ENCODE measurements at places on chromosomes 11 and 22.

DNA sequence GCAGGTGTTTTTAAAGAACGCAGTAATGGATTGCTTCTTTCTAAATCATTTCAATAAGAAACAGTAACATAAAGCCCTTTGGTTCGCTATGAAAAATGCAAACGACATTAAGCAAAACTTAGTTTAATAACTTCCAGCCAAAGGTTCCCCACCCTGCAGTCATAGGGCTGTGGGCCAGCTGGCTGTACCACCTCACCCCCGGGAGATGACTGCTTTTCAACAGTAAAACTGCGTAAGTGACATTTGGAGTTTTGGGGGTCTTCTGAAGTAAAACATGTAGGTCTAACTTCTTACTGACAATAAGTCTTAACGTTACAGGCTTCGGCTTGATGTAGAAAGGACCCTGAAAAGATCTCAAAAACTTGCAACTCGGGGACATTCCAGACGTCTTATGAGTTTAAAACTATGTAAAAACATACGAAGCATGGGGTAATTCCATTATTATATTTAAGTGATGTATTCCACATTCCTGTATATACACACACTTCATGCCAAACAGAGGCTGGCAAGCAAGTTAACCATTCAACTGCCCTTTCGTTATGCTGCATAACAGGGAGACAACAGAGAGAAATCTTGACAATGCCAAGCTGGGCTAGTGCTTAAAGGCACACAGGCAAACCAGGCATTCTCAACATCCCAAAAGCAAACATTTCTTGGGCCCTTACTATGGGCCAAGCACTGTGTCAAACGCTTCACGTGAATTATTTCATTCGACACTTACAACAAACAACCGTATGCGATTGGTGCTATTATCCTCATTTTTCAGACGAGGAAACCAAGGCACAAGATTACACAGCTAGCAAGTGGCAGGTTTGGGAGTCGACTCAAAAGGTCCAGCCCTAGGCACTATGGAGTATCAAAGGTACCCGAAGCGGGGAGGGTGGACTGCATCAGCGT, 1.2 kb downstream of the MRTFA start:
- DNase-seq = no peak

- DNase-seq = no peak
Observed at GRCh38 chr22:28935140-28935539, 51.8 kb downstream of the ZNRF3 start.

DNA sequence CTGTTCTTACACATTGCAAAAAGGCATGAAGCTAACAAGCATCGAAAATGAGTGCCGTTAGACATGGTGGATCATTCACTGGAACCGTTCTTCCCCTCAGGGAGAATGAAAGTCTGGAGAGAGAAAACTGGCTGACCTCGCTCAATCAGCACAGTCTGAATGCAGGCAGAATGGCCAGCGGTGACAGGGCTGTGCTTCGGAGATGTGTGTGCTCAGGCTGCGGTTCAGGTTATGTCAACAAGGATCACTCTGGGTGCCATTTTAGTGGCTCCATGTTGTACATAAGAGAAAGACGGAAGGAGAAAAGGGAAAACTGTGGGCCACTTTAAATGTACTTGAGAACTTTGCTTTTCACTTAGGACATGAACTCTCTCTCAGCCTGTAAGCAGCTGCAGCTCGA, 749.8 kb upstream of the ARHGAP42 start:
- DNase-seq = no peak

DNA sequence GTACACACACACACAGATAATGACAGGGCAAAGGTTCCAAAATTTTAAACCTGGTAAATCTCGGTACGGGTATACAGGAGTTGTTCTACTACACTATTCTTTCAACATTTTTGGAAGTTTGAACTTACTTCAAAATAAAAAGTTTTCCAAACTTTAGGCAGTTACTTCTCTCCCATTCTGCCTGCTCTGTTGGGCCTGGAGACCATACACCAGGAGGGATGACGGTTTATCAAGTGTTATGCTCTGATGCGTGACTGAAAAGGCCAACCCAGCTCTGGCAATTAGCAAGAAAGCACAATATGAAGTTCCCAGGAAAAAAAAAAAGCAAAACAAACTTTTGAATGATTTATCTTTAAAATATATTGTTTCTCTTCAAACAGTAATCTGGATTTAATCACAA, 969 bp downstream of the SERPIND1 start:
- no peak for DNase-seq

- DNase-seq = no peak
Observed at GRCh38 chr22:32378707-32379272, 21.1 kb downstream of the RFPL3 start.

DNA sequence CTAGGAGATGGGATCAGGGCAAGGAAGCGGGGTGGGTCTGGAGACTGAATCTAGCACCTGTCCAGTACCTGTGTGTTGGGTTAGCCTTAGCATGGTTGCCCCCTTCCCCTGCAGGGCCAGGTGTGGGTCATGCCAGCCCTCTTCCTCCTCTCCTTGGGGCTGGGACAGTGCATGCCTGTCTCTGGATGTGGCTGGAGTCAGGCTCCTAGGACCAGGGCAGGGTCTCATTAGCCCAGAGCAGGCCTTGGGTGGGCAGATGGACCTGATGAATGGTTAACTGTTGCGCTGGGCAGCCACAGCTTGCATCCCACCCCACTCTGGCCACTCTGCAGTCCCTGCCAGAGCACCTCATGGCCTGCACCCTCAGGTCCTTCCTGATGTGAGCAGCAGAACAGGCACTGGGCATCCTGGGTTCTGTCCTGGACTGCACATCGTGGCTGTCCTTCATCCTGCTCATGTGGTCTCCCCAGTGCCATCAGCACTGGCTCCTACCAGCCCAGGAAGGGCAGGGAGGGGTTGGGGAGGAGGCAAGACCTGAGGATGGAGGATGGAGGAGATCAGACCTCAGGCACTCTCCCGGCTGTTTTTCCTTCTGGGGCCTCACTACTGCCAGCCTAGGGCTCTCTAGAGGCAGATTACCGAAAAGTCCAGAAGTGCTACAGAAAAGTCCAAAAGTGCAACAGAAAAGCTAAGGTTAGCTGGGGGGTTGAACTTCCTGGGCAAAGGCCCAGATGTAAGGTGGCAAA, 12.8 kb upstream of the CHRM1 start:
- no peak for DNase-seq

DNA sequence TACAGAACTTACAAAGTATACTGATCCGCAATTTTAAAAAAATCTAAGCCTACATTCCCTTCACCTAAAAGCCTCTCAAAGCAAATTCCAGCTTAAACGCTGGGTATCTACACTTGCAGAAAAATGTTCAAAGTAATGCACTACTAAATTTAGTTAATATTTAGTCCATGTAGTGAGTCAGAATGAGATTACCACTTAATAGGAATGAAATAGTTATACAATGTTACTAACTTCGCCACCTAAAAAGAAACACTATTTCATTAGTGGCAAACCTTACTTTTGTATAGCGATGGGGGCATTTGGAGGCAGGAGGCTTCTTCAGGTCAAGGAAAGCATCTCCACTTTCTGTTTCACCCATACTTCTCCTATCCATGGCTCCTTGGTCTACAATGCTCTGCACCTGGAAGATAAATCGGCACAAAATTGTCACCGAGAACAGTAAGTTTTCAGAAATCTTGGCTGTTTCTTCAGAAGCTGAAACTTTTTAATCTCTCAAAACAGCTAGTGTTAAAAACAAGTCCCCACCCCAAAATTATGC, 1.2 kb downstream of the EIF4ENIF1 start:
- no peak for DNase-seq

DNA sequence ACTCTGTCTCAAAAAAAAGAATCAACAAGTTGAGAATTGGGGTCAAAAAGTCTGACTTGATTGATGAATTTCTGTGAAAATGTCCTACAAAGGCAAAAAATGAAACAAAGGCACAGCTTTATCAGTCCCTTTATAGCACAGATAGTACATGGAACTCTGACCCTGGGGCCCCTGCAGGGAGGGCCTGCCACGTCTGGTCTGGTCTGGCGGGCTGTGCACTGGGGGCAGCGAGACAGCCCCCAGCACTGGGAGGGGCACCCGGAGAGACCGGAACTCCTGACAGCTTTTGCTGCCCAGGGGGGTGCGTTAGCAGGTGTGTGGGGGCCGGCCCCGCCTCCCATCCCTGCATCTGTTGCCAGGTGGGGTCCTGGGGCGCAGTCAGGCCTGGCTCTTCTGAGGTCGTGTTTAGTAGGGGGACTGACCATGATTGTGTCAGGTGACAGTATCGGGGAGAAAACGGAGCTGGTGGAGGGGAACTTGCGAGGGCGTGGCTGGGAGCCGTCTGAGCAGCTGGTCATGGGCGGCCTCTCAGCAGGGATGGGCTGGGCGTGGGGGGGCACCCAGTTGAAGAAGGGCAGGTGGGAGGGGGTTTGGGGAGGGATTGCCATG, 51.7 kb downstream of the GRAMD4 start:
- no peak for DNase-seq

DNA sequence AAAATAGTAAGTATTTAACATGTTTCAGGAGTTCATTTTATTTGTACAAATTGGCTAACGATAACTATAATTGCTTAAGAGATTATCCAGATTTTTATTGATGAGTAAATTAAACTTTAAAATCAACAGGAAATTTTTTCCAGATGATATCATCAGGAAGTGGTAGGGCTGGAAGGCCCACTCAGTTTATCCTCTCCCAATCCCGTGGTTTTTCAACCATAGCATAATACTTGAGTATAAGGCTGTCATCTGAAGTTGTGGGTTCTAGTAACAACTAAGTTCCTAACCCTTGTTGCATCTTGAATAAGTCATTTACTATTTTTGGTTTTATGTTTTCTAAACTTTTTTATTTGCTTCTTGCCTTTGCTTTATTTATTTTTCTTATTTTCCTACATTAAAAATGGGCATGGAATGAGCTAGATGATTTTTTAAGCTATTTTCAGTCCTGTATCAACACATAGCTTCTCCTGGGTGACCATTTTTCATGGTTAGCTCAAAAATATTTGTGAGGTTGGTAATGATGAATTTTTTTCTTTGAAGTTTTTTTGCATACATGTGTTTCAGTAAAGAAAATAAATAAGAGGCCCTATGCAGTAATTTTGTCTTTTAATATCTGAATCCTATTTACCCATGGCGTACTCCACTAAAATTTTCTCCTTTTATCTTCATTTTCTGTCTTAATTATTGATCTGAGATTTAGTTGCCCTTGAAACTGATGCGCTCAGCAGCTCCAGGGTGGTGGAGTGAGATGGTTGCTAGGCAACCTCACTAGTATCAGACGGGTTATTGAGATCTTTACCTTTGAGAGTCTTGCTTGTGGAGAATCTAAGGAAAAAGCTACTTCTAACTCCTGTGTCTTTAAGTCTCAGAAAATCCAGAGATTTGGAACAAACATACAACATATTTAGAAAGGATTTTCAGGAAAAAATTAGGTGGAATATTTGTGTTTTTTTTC, 452.0 kb upstream of the CCDC179 start:
- no peak for DNase-seq

- peak; percentile 73 for DNase-seq
Observed at GRCh38 chr22:30435674-30436126, 10.1 kb downstream of the MTFP1 start.

DNA sequence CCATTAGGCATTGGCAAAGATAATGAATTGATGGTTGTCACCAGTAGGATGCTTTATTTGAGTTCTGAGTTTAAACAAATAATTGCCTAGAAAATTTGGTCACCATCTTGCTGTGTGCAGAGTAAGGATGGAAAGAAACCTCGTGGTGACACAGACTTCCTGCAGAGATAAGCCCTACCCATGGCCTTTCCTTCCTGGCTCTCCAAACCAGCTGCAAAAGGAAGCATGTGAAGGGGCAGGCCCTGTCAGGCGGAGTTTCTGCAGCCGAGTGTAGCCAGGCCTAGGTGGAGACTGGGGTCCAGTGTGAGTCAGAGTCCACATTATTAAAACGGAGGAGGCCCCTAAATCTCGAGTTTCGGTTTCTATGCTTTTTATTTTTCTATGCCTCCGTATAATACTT, 83.1 kb upstream of the ADSL start:
- no peak for DNase-seq

DNA sequence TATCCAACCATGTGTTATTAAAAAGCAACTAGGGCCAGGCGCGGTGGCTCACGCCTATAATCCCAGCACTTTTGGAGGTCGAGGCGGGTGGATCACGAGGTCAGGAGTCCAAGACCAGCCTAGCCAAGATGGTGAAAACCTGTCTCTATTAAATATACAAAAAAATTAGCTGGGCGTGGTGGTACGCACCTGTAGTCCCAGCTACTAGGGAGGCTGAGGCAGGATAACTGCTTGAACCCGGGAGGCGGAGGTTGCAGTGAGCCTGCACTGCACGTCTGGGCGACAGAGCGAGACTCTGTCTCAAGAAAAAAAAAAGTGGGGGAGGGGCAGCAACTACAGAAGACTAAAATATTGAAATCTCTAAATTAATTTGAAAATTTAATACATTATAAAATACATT, 18.4 kb downstream of the CHORDC1 start:
- no peak for DNase-seq

- no peak for DNase-seq
Observed at GRCh38 chr11:106466521-106467080, 389.1 kb downstream of the AASDHPPT start.

DNA sequence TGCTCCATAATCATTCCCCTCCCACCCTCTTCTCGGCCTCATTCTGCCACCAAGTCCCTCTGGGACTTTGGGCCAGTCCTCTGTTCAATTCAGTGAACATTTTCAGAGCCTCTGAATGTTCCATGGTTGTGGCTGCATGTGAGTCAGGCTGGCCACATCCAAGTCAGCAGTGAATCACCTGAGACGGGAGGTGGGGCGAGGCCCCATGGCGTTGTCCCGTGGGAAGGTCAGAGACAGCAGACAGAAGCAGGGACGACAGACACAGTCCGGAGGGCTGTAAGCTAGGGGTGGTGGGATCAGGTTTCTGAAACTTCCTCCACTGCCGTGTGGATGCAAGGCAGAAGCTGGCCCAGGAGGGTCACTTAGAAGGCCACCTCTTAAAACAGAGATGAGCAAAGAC, 324.8 kb downstream of the MN1 start:
- DNase-seq = no peak

GRCh38 chr22:38081636-38081940, 2.4 kb downstream of the SLC16A8 start:
- DNase-seq = no peak

DNA sequence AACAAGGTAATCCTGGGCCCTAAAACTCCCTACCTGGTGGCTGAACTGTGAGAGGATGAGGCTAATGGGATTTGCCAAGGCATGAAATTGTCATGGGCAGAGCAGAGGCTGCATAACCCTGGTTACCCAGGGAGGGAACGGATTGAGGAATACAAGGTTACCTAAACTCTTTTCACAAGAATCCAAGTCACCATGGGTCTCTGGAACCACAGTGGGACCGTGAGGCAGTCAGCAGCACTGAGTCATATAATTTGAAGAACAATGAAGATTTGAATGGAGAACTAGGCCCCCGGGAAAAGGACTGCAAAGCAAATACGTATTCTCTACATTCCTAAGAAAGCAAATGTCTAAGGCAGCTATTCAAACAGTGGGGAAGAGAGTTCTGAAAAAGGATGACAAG, 19.8 kb downstream of the CAT start:
- DNase-seq = no peak

DNA sequence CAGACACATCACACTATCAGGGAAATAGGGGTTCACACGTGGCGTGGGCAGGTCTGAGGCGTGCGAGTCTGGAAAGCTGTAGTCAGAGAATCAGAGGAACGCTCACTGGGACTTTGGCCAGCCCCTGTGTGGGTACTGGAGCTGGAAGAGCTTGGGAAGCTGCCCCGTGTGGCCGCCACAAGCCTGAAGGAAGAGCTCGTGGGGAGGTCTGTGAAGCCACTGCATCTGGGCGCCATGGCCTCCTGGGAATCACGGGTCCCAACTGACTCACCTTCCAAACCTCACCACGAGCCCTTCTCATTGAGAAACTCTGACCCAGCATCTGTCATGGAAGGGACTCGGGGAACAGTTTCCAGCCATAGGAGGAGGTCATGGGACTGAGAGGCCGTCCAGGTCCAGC, 5.9 kb upstream of the MRGPRF start:
- DNase-seq = no peak

- DNase-seq = no peak
Observed at GRCh38 chr11:11491014-11491413, 130.8 kb downstream of the GALNT18 start.

Data from stimulated activated CD8-positive, alpha-beta memory T cell treated with anti-CD3 and anti-CD28 coated beads, Interleukin-15, amount 100 ng/mL, for 4 hours (primary cell).